Activated CD4-positive, alpha-beta T cell treated with anti-CD3 and anti-CD28 coated beads, Interleukin-2, amount 50 U/mL, for 16 hours (primary cell): ENCODE measurements at places on chromosomes 4 and X.

- DNase-seq: no peak
Observed at GRCh38 chr4:5543681-5544080, 164.7 kb downstream of the EVC2 start.

DNA sequence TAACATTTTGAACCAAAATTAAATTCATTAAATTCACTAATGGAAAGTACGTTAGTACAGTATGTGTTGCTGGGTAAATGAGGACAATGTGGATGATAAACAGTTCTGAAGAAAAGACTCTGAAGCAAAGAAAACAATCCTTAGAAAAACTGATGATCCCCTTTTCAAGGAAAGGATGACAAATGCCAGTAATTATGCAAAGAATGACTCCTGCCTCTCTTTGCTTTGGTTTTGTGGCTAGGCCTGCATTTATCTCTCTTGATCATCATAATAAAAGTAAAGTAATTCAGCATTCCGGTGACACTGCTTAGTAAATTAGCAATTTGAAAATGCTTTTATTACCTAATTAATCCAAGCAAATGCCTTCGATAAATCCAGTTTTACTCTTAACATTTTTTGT is 652.2 kb upstream of the DIPK2B start:
- peak; percentile 66 for DNase-seq

- no peak for DNase-seq
Observed at GRCh38 chrX:115900425-115900824, 270.1 kb upstream of the AGTR2 start.

DNA sequence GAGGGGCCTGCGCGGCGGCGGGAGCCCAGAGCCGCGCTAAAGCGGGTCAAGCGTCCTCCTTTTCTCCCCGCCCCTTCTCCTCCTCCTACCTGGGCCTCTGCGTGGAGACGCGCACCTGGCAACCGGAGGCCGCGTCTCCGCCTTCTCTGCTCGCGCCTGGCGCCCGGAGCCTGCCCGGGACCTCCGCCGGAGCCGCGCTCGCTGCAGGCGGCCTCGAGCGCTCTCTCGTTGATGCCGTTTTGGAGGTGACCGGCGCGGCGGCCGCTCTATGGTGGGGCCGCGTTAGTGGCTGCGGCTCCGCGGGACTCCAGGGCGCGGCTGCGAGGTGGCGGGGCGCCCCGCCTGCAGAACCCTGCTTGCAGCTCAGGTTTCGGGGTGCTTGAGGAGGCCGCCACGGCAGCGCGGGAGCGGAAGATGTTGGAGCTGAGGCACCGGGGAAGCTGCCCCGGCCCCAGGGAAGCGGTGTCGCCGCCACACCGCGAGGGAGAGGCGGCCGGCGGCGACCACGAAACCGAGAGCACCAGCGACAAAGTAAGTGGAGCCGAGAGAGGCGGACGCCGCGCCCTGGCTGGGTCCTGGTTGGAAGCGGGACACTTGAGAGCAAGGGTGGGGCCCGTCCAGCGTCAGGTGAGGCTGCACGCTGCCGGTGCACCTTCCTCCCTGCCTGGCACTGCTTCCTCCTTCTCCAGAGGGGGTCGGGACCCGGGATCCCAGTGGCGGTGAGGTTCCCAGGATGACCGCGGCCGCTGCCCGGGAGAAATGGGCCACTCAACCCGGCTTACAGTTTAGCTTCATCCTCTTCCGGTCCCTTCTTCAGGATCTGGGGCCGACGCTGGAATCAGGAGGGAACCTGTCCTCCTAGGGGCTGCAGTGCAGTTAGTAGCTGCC is at the start of gene CDS1:
Gene CDS1, plus strand, starts transcription at position 140 of the 888 bp plus-strand sequence. Its CDS starts 275 bp downstream, at position 415.
- DNase-seq: peak; percentile 3

GRCh38 chr4:68079928-68080327 is 49.7 kb downstream of the TMPRSS11F start:
- DNase-seq: no peak

DNA sequence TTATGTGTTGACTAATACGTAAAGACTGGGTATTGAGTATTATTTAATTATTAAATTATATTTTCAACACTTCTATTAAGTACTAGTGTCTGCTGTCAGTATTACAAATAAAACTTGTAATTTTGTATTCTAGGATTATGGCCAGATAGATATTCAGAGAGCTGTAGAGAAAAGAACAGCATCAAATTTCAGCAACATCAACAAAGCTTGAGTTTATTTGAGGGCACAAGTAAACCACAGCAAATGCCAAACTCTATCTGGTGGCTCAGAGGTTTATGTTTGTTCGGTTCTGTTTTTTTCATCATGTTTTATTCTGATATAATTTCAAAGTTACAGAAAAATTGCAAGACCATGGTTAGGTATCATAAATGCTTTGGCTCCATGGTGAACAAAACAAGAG is 1530.5 kb downstream of the PCDH18 start:
- DNase-seq: no peak

DNA sequence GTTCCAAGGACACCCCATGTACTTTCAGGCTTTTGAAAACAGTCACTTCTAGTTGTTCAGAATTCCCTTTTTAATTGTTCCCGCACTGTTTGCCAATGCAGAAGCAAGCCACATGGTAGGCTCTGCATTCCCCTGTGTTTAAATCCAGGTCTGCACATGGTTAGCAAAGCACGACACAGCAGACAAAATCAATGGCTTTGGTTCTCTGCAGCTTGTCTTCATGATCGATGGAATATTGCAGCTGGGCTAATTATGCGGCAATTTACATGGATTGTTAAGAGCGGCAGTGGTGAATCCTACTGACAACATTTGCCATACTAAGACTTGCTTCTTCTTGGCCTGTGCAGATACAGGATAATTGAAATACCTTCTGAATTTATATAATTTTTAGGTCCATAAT is 20.6 kb upstream of the INPP4B start:
- no peak for DNase-seq

DNA sequence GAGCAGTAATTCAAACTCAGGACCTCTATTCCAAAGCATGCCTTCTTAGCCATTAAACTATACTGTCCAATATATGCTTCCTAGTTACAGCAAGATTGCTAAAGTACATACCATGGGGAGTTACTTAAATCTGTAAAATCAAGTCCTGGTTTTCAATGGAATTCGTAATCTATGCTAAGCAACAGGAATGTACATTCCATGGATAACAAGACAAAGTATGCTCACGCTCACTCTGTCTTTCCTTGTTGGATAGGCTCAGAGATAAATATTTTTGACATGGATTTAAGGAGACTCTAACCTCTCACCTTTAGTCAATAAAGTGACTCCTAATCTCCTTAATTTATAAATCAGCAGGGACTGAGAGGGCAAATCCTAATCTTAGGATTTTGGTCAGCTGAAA is 47.3 kb upstream of the STK26 start:
- DNase-seq: no peak

DNA sequence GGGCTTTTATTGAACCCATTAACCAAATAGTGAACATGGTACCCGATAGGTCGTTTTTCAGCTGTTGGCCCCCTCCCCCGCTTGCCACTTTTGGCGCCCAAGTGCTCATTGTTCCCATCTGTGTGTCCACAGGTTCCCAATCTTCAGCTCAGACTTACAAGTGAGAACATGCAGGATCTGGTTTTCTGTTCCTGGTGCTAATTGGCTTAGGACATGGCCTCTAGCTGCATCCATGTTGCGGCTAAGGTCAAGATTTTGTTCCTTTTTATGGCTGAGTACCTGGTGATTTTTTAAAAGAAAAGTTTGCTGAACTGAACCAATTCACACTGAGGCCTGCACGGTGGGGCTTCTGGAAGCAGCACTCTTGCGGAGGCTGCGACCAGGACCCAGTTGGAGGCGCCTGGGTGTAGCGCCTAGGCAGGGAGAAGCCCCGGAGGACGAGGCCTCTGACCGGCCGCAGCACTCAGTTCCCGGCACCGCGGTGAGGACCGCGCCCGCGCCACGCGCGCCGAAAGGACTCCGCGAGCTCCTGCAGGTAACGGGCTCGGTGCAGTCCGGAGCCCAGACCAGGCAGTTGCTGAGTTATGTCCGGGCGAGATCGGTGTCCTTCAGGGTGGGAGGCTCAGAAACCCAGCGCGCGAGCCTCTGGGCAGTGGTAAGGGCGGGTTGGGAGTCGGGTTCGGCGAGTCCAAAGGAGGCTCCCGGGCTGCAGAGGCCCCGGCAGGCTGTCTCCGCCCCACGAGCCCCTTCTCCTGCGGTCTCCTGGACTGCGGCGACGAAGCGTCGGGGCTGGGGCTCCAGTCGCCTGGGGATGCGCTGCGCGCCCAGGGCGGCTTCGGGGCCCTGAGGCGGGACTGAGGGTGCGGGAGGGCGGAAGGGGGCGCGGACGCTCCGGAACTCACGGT is 15.8 kb upstream of the SLC25A4 start:
- DNase-seq: no peak

- no peak for DNase-seq
Observed at GRCh38 chrX:50147972-50148371, 52.8 kb downstream of the AKAP4 start.

DNA sequence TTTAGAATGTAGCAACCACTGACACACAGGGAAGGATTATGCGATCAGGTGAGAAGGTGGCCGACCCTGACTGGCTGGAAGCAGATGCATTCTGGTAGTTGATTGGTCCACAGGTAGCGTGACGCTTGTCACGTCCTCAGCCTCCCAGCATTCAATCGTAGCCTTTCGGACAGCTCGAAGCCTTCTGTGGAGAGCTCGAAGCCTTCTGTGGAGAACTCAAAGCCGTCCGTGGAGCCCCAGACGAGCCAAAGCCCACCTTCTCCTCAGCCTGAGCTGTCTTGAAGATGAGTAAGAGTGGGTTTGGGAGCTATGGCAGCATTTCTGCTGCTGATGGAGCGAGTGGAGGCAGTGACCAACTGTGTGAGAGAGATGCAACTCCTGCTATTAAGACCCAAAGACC is 319 bp downstream of the RPA4 start:
- no peak for DNase-seq

GRCh38 chrX:92260102-92260501 is 480.9 kb downstream of the PCDH11X start:
- DNase-seq: no peak

DNA sequence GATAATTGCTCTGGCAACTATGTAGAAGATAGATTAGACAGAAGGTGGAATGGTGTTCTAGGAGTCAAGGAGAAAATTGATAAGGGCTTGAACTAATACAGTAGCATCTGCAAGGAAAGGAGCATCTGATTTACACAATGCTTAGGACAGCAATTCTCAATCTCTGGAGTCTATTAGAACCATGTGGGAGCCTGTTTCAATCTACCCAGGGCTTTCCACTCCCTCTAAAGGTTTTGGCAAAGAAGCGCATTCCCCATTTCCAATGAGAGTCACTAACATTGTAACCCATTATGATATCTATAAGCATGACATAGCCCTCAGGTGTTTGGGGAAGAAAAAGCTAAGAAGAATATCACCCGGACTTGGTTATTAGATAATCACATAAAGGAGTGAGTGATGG is 168.2 kb downstream of the COL25A1 start:
- no peak for DNase-seq

- no peak for DNase-seq
Observed at GRCh38 chr4:808860-809570, 16.9 kb downstream of the CPLX1 start.

GRCh38 chrX:28552882-28553829 is 34.1 kb upstream of the IL1RAPL1 start:
- DNase-seq: no peak

DNA sequence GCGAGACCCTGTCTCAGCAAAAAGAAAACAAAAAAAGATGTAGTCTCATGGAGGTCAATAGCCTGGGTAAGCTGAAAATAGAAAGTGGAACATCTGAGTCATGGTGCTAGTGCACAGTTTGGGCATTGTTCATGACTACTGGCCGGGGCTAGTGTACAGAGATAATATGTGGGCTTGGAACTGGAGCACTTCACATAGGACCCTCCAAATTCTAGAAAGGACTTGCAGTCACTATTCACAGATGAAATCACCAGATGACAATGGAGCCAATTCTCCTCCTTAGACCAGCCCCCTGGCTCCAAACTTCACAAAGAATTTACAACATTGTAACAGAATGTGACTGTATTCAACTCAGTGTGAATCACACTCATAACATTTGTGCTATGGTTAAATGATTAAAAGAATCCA is 367.8 kb upstream of the SLC7A11 start:
- DNase-seq: no peak

- DNase-seq: no peak
Observed at GRCh38 chrX:39725928-39726619, 371.7 kb downstream of the BCOR start.
